Activated CD8-positive, alpha-beta memory T cell treated with anti-CD3 and anti-CD28 coated beads for 4 hours (primary cell): ENCODE measurements at places on chromosomes 11 and 22.

DNA sequence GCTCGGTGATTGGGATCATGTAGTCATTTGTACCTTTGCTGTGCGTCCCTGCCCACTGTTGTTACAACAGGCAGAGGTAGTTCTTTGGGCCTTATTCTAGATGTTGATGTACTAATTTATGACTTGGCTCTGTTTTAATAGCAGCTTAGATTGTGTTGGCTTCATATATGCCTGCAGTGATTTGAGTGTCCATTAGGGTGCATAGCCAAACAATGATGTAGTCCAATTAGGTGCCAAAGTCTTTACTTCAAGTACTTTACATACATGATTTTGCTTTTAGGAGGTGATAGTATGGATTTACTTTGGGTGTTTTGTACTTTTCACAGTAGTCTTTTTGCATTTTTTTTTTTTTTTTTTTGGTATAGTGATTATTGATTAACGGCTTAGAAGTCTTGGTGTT, 46.4 kb downstream of the PPP6R3 start:
- DNase-seq = no peak

GRCh38 chr11:134371436-134372185, 39.8 kb downstream of the GLB1L2 start:
- no peak for DNase-seq

DNA sequence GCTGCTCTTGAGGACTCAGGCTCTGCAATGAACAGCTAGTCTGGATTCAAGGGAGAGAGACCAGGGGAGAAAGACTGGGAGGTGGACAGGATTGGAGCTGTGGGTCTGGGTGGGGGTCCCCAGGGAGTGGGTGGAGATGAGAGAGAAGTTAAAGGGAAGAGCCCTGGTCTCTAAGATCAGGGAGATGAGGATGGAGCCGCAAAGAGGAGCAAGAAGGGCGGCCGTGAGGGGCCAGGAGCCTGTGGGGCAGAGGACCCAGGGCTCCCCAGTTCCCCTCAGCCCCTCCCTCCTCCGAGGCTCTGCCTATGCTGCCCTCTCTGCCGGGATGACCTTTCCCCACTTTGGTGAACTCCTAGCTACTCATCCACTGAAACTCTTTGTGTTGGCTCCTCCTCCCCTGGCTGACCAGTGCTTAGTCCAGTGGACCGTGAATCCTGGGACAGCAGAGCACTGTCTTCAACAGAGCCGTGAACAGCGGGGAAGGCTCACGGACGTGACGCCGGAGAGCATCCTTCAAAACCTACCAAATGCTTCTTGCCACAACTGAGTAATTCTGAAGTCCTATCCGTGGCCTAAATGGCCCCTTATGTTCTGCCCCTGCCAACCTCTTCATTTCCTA, 16.4 kb upstream of the RFPL3 start:
- no peak for DNase-seq

GRCh38 chr11:112793416-112793815, 167.8 kb upstream of the NCAM1 start:
- no peak for DNase-seq

DNA sequence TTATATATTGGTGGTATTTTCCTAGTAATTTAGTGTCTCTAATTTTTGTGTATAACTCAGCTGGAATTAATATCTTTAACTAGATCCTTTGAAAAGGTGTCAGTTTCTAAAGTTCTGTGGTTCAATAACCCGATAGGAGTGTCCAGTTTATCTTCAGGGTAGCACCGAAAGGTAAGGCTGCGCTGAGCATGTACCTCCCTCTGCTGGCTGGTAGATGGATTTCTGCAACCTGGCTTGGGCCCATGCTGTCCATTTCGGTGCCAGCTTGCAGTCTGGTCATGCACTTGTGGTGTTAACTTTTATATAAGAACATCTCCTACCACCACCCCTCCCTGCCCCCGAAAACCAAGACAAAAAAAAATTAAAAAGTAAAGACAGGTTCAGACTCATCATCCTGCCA, 24.7 kb downstream of the EXT2 start:
- no peak for DNase-seq

DNA sequence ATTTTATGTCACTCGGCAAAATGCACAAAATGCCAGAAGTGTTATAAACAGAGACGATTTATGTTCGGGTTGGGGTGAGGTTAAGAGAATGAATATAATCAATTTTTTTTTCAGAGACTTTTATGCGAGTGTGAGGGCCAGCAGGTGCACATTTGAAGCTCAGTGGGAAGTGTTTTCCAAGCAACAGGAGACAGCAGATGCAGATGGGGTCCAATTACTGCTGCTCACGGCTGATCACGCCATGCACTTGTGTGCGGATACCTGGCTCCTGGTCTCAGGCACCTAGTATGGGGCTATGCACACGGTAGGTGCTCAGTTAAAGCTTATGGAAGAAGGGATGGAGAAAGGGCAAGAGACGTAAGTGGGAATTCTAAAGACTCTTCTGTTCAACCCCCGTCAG, 249.1 kb downstream of the MIAT start:
- no peak for DNase-seq

DNA sequence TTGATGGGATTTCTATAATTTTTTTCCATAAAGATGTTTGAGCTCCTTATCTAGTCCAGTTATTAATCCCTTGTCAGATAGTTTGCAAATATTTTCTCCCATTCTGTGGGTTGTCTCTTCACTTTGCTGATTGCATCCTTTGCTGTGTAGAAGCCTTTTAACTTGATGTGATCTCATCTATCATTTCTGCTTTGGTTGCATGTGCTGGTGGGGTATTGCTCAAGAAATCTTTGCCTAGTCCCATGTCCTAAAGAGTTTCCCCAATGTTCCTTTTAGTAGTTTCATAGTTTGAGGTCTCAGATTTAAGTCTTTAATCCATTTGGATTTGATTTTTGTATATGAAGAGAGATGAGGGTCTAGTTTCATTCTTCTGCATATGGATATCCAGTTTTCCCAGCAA, 1.7 kb upstream of the IL2RB start:
- no peak for DNase-seq

DNA sequence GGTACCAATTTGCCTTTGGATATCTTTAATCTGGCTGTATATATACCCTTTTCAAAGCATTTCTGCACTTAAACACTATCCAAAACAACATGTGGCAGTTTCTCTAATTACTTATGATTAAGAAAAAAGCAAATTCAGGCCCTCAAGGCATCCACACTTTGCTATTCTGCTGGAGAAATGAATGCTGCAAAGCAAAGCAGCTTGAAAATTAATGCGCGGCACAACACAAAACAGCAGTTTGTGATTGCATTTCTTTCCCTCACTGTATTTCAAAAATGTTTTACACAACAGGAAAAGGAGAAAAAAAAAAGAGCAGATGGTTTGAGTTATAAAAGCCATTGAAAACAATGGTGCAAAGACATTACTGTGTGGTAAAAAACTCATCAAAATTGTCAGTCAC, 738.4 kb upstream of the RAG2 start:
- DNase-seq = no peak

- DNase-seq = no peak
Measured at GRCh38 chr11:59900366-59901126, 22.0 kb downstream of the OOSP3 start.

DNA sequence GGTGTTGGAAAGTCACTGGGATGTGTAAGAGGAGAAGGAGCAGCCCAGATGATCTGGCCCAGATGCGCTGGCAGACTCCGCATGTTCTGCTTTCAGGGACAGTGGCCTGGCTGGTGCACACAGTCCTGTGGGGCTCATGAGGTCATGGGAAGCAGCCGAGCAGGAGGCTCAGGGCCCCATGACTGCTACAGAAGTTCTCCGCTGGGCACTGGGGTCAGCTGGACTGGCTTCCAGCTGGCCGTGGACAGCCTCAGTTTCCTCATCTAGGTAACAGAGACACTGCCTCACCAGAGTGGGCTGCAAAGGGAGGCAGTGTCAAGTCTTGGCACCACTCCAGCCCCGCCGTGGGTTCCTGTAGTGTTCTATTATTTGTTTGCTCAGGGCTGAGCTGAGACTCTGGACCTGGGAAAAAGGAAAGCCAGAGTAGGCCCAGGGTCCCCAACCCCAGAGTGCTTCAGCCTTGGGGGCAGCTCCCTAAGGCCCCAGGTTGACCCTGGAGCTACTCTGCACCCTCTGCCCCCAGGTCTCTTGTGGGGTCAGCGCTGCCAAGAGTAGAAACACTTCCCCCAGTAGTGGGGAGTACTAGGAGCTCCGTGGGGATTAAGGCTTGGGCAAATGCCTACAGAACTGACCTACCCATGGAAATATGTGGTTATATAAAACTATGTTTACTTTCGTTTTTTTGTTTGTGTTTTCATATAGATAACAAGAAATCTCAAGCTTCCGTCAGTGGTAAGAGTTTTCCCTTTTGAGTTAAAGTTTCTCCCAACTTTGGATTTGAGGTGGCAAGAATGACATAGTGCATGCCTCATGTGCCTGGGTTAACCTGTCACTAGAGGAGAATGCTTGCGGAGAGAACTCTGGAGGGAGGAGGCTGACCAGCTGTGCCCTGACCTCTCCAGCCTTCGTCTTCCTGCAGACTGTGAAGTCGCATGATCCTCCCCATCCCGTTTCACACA, 45.3 kb downstream of the MED15 start:
- DNase-seq = no peak

GRCh38 chr11:73168925-73169579, 26.9 kb upstream of the FCHSD2 start:
- no peak for DNase-seq

- no peak for DNase-seq
Measured at GRCh38 chr11:33480626-33481025, 220.0 kb downstream of the C11orf91 start.

GRCh38 chr11:116454020-116454645, 318.7 kb downstream of the BUD13 start:
- DNase-seq = no peak

DNA sequence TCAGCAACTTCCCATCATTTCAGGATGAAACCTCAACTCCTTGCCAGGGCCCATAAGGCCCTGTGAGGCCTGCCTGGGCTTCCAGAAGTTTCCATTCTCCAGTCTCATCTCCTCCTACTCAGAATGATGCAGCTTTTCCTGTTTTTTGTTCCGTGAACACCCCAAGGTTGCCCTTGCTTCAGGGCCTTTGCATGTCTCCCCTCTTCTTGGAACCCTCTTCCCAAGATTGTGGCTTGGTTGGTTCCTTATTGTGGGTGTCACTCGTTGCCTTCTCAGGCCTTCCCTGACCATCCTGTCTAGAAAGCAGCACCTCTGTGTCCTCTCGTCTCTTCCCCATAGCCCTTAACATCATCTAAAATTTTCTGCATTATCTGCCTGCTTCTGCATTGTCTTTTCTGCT, 23.2 kb upstream of the YWHAH start:
- DNase-seq = no peak

GRCh38 chr22:21669026-21669425, 3.2 kb downstream of the PPIL2 start:
- no peak for DNase-seq

DNA sequence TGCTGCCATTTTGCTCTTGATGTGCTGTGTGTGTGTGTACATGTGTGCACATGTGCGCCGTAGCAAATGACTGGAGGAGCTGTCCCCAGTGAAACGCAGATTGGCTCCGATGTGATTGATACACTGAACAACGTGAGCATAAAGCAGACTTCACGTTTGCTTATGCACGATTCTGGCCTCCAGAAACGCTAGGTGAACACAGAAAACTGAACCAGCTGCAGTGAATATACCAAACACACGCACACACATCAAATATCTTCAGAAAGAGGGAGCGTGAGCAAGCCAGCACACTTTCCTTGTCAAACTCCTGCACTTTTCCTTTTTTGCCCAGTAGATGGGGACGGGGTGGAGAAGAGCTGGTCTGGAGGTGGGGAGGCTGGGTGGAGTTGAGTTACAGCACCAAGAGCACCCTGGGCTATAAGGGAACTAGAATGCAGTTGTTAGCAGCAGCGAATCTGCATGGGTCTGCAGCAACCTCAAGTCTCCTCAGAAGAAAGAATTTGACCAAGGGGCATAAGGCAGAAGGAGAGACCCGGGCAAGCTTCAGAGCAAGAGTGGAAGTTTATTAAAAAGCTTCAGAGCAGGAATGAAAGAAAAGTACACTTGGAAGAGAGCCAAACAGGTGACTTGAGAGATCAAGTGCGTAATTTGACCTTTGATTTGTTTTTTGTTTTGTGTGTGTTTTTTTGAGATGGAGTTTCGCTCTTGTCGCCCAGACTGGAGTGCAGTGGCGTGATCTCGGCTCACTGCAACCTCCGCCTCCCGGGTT, 77.8 kb upstream of the CADM1 start:
- no peak for DNase-seq

DNA sequence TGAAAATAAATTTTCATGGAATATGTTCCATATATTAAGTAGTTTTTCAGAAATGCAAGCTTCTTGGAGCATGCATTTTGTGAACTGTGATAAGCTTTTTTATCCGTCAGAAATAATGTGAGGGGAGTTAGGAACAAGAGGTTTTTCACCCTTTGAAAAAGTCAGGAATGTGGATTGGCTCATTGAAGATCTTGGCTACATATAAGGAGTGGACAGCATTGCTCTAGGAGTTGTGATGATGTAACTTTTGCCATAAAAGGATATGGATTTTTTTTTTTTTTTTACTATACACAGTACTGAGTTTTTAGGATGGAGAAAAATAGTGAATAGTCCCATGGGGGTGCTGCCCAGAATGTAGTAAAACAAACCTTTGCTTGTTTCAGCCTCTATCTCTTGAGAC, 180.2 kb downstream of the NAV2 start:
- no peak for DNase-seq

GRCh38 chr22:20672732-20673131, 101.2 kb upstream of the SERPIND1 start:
- no peak for DNase-seq

DNA sequence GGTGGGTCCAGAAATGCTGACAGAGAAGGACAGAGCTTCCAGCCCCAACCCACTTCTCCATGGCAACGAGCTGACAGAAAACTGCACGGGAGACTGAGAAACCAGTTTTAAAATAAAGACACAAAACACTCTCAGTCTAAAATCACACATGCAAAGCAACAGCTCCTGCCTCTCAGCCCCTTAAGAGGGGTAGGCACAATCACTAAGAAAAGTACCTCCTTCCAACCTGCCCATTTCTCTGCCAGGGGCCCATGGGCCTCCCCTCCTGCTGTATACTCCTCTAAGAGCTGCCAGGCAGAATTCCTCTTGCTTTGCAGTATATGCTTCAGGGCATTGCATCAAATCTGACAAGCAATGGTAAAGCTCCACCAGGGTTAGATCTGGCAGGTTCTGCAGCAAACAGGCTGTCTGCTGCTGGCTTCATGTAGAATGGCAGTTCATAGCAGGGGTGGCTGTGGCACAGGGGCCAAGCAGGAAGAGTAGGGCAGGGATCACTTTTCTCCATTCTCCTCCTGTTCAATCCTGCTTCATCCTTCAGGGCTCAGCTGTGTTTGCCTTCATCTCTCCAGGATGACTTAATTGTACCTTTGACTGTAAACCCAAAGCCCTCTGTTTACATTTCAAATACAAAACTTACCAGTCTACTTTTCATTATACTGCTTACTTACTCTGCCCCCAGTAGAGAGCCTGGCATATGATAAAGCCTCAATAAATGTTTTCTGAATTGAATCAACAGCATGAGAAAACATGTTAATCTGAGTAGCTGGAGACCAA, 77.7 kb downstream of the KCNC1 start:
- no peak for DNase-seq

GRCh38 chr11:2708757-2709281, 9.0 kb upstream of the KCNQ1OT1 start:
- DNase-seq = no peak

GRCh38 chr11:97237151-97237550, 847.3 kb downstream of the JRKL start:
- no peak for DNase-seq
